ENCODE measurements at places on chromosomes 13 and 19.

DNA sequence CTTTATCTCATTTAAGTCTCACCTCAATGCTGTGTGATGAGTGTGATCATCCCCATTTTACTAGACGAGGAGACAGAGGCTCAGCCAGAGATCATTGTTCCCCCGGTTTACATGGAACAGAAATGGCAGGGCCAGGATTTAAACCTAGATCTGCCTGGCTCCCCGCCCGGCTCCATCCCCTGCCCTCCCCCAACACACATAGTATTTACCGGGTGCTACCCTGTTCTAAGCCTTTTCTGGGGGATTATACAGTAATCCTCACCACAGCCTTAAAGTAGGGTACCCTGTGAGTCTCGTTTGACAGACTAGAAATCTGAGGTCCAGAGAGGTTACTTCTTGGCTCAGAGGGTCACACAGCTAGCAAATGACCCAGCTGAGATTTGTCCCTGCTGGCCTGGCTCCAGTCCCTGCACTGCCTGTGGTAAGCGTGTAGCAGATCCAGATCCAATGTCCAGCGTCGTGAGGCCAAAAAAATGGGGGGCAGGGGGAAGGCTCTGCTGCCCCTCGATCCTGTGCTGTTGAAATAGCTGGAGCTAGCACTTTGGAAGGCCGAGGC, 3.8 kb upstream of the KLC3 start:
- no peak for DNase-seq

DNA sequence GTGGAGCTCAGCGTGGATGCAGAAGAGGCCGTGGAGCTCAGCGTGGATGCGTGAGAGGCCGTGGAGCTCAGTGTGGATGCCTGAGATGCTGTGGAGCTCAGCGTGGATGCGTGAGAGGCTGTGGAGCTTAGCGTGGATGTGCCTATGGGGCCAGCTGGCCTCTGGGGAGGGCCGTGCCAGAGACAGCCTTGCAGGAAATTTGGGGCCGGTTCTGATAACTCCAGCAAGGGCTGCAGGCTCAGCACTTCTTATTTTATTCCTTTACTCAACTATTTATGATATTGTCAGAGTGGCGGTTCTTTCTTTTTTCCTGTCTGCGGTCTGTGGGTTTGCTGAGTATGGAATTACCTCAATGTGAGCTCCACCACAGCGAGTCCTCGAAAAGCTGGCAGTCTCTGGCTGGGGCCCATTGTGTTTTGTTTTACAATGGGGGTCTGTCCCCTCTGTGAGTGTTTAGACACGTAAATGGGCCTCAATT, 17.8 kb upstream of the TMEM255B start:
- DNase-seq, result no peak

DNA sequence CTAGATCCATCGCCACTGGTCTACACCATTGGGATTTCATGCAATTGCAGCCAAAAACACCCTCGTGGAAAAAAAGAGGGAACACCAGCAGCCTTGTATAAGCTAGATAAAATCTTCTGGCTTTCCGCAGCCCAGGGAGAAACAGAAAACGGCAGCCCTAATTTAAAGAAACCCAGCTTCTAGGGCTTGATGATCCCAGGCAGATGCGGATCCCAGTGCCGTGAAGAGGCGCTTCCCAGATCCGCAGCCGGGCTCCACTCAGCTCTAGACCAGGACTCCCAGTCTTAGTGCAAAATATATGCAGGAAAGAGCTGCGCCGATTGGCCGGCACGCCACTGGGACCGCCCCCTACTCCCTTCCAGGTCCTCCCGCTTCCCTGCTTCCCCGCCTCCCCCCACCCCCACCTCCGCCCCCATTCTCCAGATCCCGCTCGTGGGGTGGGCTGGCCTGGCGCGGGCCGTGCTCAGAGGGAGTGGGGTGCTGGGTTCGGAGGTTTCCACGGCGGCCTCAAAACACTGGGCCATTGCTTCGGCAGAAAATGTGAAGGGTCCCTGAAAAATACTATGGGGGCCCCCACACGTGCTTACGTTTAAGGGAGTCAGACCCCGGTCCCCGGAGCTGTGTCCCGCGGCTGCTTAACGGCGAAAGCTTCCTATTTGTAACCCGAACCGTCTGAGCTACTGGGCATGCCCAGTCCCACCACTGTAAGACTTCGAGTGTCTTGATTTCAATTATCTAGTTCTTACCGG, 63.1 kb downstream of the SERP2 start:
- peak; percentile 98 for DNase-seq

- DNase-seq, result no peak
Observed at GRCh38 chr13:101511766-101512165, 59.3 kb downstream of the ITGBL1 start.

DNA sequence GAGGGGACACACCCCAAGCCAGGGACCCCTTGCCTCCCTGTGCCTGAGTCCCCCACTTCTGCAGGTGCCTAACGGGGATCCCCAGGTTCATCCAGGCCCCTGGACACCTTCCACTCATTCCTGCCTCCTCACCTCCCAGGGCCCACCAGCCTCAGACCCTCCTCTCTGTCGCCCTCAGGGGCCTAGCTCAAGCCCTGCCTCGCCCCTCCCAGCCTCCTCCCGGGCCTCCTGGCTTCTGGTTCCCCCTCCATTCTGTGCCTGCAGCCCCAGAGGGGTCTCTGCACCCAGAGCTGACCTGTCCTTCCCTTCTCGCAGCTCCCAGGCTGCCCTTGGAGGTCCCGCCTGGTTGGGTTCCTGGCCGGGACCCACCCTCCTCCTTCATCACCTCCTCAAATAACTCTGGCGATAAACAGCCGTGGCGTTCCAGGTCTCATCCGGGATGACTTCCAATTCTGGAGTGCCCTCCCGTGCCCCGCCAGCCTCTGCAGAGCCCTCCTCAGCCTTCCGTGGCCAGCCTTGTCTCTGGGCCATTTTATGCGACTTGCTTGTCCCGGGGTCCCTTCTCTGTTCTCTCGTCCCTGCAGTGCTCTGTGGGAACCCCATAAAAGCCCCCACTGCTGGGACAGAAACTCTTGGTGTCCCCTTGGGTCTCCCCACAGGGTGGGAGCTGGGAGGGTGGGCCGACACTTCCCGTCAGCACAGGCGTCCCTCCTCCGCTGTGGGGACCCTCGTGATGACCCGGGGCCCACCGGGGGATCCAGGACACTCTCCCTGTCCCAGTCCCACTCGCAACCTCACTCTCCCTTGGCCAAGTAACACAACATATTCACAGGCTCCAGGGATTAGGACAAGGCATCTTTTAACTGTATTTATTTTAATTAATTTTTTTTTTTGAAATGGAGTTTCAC, 9.2 kb downstream of the JOSD2 start:
- no peak for DNase-seq

DNA sequence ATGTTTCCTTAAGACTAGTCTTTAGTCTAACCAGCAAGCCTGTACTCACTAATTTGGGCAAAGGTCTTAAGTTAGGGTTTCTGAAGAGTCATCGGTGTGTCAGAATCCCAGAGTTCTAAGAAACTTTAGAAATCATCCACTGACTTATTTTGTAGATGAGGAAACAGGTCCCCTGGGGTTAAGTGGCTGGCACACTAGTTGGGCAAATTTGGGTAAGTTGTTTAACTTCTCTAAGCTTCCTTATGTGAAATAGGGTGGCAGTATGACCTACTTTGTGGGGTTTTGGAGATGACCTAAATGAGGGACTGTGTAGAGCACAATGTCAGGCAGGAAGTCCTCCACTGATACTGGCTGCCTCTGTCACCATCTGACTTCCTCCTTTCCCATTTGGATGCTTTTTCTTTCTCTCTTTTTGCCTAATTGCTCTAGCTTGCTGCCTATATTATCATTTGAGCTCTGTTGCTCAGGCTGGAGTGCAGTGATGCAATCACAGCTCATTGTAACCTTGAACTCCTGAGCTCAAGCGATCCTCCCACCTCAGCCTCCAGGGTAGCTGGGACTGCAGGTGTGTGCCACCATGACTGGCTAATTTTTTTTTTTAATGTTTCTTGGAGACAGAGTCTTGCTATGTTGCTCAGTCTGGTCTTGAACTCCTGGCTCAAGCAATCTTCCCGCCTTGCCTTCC, 2.3 kb downstream of the ADGRE3 start:
- no peak for DNase-seq

GRCh38 chr13:31063772-31064171, 97.9 kb downstream of the HSPH1 start:
- DNase-seq, result no peak

DNA sequence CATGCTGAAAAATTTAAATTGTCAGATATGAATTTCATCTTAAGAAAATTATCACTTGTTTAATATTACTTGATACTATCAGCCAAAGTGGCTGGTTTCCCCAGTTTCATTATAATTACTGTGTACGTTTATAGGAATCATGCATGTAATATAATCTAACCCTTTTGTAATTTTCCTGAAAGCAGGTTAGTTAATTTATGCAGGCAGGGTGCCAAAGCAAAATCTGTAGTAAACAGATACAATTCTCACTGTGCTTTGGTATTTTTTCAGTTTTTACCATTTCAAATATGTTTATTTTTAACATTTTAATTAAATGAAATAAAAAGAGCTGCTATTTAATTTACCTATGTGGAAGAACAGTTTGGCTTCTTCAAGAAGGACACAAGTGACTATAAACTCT, 1227.5 kb upstream of the MIR17HG start:
- no peak for DNase-seq

GRCh38 chr19:49390131-49390928, 2.3 kb downstream of the KASH5 start:
- DNase-seq, result no peak

DNA sequence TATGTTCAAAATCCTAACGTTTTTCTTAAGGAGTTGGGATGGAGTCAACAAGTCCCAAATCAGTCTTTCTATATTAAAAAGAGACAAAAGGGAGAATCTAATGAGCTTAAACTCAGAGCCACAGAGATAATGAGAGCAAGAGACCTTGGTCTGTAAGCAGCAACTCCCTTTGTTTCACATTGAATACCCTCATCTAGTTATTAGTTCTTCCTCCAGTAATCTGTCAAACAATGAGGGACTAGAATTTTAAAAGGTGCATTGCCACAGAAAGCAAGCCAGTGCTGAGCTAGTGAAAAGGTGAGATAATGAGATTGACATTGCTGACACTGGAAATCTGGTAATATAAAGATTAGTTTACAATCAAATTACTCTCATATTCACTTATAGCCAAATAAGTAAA, 718.6 kb downstream of the DACH1 start:
- DNase-seq, result no peak

DNA sequence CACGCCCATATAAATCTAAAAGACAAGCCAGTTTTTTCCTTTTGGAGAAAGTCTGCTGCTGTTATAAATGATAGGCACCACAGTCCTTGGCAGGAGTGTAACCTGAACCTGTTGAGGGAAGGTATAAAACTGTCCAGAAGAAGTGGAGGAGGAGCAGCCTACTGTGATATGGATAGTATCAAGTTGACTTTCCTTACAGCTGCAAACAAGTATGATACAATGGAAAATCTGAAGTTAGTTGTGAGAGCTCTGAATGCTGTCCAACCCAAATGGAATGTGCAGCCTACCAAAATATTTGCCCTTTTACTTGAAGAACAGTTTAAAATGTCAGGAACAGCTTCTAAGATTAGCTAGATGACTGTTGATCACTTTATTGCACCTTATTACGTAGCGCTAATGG, 399.6 kb downstream of the FGF14 start:
- no peak for DNase-seq

DNA sequence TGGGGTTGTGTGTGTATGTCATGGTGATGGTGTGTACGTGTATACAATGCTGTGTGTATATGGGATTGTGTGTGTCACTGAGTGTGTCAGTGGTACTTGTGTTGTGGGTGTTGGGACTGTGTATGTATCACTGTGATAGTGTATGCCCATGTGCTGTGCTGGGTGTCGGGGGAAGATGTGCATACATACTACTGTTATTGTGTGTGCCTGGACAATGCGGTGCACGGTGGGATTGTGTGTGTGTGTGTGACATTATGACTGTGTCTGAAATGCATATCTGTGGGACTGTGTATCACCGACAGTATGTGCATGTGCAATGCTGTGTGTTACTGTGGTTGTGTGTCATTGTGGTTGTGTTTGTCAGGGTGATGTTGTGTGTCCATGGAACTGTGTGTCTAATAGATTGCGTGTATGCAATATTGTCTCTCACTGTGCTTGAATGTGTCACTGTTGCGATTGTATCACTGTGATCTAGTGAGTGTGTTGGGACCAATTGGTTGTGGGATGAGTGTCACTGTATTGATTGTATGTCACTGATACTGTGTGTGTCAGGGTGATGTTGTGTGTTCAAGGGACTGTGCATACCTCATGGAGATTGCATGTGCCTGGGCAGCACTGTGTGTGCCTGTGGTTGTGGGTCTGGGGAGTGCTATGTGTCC, 11.0 kb upstream of the BBC3 start:
- DNase-seq, result peak; percentile 30

DNA sequence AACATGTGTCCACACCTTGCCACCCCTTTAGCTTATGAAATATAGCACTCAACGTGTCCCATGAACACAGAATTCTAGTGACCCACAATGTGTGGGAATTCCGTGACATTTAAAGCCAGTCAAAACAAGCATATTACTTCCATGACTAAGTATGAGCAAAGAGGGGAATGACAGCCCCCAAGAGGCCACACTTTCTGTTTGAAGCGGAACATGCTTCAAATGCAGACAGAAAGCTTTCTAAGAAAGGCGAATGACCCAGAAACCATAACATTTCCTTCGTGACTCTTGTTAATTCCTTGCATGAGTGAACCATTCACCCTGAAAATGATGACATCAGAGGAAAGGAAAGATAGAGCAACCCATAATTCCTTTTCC, 122.0 kb upstream of the FNDC3A start:
- no peak for DNase-seq

DNA sequence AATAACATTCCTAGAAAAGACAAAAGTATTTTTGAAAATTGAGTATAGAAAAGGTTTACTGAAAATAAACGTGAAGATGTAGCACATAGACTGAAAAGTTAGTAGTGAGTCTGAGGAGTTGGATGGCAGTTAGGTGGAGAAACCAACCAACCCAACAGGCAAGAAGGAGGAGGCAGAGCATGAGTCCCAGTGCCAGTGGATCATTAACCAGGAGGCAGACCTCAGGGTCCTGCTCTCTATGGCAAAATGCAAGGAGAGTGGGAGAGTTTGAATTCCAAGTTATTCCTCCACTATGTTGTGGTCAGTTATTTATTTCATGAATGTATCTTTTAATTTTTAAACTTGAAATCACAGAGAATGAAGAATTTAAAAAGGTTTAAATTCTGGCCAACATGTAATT, 446.4 kb downstream of the GPC6 start:
- DNase-seq, result no peak

- DNase-seq, result peak; percentile 55
Observed at GRCh38 chr13:37074703-37075102, 15.2 kb upstream of the SUPT20H start.

DNA sequence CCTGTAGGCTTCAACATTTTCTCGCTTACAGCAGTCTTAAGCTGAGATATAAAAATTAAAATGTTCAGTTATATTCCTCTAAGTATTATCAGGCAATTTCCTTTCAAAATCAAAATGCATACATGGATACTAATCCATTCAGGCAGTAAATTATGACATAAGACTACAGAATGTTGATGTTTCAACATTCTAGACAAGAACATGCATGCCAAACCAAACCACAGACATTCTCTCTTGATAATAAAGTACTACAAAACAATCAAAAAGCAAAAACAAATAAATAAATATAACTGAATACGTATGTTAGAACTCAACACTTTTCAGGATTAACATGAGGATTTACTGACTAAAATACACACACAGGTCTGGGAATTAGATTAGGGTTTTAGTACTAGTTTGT, 7.7 kb downstream of the DIS3 start:
- DNase-seq, result no peak

Measured in SW480 (cell line).